ENCODE measurements at places on chromosomes 12 and 14. TPM values are rescaled to one million over a fixed set of nuclear protein-coding genes. Genes with fewer than 3 reads are reported as not detected.

GALNT16 gene
- total RNA-seq, result not detected

GRCh38 chr12:33322519-33322918 is 117.1 kb downstream of the SYT10 start:
- DNase-seq, result no peak

SLC25A47 gene
- total RNA-seq, result not detected

RCOR1 gene
- total RNA-seq, result 26.7 TPM

GRCh38 chr12:78457938-78458337 is 406.6 kb upstream of the SYT1 start:
- DNase-seq, result no peak

DNA sequence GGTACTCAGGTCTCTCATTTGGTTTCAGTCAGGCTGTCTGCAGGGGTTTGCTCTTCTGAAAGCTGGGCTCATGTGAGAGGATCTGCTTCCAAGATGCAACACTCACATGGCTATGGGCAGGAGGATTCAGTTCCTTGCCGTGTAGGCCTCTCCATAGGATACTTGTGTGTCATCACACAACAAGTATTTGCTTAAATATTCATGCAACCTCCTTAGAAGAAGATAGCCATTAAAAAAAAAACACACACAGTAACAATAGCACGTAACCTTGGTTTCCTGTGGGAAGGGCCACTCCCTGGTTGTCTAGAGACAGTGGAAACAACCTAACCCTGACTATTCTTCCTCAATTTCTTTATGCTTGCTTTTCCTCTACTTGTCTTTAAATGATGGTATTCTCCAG is 31.8 kb upstream of the CLEC4E start:
- DNase-seq, result no peak

DNA sequence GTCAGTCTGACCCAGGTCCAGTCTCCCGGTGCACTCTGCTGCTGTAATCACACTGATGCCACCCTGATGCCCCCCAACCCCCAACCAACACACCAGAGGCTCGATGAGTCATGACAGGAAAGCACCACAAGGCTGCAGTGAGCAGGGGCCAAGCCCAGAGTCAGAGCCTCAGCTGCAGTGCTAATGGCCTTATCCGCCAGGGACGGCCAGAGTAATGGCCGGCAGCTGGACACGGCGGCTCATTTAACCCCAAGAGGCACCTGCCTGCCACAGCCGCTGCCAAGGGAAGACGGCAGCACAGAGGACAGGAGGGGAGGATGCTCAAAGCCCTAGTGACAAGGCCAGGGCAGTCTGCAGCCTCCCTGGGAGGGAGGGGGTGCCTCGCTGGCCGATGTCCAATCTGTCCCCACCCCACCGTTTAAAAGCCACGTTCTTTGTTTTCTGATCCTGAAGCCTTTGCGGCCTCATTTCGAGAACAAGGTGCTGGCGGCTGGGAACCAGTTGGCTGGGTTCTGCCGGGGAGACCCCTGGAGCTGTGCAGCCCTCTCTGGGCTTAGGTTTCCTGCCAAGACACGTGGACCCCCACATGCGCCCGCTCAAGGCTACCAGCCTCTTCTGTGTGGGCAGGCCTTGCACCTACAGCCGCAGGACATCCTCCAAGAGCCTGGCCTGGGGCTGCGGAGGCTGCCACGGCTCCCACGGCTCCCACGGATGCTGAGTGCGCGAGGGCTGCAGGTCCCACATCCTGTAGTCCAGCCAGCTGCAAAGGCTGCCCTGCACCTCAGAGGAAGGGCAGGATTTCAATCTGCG is 13.1 kb downstream of the CCDC85C start:
- DNase-seq, result no peak

- no peak for DNase-seq
These were observed 211.5 kb downstream of the PRKD1 start for GRCh38 chr14:29716150-29716549.

MSI1 gene
- total RNA-seq, result not detected

DNA sequence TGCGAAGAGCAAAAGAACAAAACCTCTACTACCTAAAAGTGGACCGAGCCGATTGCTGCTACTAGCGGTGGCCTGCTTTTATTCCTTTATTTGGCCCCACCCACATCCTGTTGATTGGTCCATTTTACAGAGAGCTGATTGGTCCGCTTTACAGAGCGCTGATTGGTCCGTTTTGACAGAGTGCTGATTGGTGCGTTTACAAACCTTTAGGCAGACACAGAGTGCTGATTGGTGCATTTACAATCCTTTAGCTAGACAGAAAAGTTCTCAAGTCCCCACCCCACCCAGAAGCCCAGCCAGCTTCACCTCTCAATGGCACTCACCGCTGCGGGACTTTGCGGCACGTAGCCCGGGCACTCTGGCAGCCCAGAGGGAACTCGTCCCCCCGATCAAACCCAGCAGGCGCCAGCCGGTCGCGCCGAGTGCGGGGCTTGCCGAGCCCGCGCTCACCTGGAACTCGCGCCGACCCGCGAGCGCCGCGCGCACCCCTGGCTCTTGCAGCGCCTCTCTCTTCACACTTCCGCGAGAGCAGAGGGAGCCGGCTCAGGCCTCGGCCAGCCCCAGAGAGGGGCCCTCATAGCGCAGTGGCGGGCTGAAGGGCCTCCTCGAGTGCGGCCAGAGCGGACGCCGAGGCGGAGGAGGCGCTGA is 8.7 kb upstream of the FGD4 start:
- peak; percentile 16 for DNase-seq

- DNase-seq, result no peak
These were observed 6.8 kb downstream of the TSPAN9 start for GRCh38 chr12:3083921-3084347.

GRCh38 chr12:104499668-104500332 is 43.1 kb downstream of the CHST11 start:
- no peak for DNase-seq

HCAR3 gene
- 0.22 TPM for total RNA-seq

CCDC196 gene
- total RNA-seq, result not detected

GRCh38 chr14:89771251-89771650 is 183.3 kb downstream of the EFCAB11 start:
- no peak for DNase-seq

DNA sequence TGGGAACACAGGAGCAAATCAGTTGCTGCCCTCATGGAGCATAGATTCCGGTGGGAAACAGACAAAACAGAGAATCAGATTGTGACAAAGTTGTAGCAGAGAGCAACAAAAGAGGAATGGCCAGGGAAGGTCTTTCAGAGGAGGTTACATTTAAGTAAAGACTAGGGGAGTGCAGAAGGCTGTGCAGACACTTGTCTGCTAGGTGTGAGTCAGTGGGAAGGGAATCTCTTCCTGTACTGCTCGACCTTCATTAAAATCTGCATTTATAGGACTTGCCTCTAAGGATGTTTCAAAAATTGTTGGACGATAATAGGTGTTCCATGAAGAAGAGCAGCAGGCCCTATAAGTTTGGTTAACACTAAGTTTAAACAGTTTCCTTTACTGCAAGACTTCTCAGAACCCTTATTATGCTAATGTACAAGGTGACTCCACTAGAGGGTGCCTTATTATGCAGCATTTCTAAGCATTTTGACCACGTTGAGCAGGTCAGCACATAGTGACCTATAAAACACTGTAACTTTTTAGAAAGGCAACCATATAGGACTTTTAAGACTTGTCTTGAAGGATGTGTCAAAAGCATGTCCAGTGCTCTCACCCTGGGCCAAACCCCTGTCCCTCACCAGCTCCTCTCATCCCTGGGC is 91.8 kb upstream of the RIC8B start:
- DNase-seq, result no peak

DNA sequence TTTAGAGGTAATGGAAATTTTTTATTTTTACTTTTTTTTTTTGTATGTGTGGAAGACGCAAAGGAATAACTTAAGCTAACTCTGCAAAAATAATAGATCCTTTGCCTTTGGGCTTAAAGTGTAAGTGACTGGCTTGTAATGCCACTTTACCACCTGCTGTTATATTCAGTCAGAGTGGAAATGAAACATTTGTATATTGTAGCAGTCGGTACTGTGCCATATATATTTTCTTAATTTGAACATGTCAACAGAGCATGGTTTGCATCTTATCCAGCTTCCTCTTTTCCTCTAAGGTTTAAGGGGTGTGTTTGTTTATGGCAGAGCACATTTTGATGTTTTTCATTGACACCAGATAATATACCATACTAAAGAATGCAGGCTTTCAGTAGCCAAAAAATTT is 176.6 kb downstream of the TRHDE start:
- no peak for DNase-seq

DNA sequence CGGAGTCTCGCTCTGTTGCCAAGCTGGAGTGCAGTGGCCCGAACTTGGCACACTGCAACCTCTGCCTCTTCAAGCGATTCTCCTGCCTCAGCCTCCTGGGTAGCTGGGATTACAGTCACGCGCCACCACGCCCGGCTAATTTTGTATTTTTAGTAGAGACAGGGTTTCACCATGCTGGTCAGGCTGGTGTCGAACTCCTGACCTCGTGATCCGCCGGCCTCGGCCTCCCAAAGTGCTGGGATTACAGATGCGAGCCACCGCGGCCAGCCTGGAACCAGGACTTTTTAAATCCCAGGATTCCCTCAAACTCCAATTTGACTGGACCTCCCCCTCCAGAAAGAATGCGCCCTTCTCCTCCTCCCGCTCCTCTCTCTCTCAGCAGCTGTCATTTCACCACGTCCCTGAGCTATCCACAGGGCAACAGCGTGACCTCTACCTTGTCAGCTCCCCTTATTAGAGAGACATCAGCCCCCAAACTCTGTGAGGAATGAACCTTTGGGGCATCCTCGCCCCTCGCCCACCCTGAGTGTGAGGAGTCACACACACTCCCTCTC is 2.0 kb downstream of the ESYT1 start:
- DNase-seq, result no peak

DNA sequence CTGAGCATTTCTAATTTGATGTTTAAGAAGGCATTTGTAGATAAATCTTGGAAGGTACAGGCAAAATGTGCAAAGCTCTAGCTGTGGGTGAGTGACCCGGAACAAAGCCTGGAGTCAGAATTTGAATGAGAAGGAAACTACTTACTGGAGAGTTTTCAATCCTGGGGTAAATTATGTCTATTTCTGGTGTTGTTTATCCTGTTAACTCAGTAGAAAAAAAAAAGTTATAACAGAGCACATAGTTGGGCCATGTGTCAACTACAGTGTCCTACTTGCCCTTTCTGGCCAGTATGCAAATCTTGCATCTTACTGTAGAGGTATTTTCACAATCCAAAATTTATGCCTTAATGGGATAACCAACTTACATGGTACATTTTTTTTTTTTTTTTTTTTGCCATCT is 182.3 kb downstream of the SYNE2 start:
- no peak for DNase-seq

- DNase-seq, result no peak
These were observed 106.4 kb upstream of the ARHGAP5 start for GRCh38 chr14:31970744-31971143.

DNA sequence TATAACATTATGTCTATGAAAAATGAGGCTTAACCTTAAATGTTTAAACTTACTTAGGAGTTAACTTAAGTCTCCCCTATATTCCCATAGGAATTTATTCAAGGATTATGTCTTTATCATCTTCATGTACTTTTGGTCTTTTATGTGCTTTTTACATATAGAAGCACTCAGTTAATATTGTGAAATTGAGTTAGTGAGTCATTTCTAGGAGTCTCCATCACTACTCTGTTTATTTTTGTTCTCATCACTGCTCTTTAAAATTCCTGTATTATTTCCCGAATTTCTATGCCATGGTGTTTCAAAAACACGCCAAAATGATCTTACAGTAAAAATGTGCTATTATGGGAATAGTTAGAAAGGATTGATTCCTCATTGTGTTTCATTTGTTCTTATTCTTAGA is 31.6 kb downstream of the TBC1D15 start:
- no peak for DNase-seq

BMP4 gene
- 0.27 TPM for total RNA-seq

GRCh38 chr14:50060871-50061663 is 55.3 kb downstream of the VCPKMT start:
- no peak for DNase-seq

SERPINA10 gene
- total RNA-seq, result not detected

RDH16 gene
- total RNA-seq, result 0.93 TPM

DNA sequence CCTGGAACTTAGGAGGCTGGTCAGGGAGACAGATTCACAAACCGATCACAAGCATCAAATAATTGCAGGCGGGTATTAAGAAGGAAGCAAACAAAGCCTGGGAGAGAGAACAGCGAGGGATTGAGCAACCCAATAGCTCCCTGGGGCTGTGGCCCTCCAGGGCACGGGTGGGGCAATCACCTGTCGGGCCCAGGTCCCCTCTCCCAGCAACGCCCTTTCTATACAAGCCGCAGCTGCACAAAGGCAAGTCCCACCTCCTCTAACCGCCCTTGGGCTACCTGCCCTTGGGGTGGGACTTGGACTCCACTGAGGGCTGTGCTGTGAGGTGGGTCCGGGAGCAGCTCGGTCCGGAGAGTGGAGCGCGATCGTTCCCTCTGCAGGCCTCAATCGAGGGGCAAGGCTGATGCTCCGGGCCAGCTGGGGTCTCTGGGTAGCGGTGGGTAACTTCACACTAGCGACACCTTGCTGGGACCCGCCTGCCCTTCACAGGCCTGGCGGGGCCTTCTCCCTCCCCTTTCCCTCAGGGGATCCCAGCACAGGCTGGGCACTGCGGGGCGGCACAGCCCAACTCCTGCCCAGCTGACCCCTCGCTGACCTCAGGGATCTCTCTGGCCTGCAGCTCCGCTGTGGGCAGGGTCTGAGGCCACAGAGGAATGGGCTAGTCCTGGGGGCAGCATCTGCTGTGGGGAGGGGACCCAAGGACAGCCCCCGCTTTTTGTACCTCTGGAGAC is 8.0 kb downstream of the PHB2 start:
- DNase-seq, result no peak

GRCh38 chr14:67963960-67964812 is 144.6 kb downstream of the RAD51B start:
- DNase-seq, result no peak

GRCh38 chr12:70383484-70383883 is 17.4 kb downstream of the KCNMB4 start:
- no peak for DNase-seq

- no peak for DNase-seq
These were observed 60.2 kb upstream of the STXBP6 start for GRCh38 chr14:25110106-25110505.

ADCY4 gene
- total RNA-seq, result 6.1 TPM

C12orf50 gene
- 0.11 TPM for total RNA-seq

DNA sequence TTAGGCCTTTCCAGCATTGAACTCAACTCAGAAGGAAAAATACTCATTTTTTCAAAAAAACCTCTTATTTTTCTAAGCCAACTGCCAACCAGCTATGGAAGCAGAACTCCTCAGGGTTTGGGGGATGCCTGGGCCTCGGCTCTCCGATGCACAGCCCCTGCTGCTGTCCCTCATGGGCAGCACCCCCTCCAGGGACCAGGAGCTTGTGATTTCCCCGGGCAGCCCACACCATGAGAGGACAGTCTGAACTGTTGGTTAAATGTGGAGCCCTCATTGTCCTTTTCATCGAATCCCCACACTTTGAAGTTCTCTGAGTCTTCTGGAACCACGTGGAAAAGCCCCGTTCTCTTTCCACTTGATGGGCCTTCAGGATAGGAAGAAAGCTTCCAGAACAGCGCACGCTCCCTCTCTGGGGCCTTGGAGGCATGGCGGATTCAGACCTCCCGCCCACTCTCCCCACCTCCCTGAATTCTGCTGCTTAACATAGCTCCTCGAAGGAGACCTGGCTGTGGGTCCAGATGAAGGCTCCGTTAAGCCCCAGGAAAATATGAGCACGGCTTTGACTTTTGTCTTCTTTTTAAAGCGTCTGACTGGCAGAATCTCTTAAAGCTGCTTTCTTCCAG is 156.6 kb downstream of the CALM1 start:
- DNase-seq, result no peak

HRK gene
- total RNA-seq, result not detected

GRCh38 chr12:102702447-102703114 is 214.5 kb downstream of the PAH start:
- no peak for DNase-seq

GRCh38 chr12:4438834-4439596 is 6.6 kb downstream of the FGF6 start:
- no peak for DNase-seq

Measured in naive thymus-derived CD4-positive, alpha-beta T cell (primary cell).